ENCODE measurements at places on chromosomes 2 and 18. TPM values are rescaled to one million over a fixed set of nuclear protein-coding genes. Genes with fewer than 3 reads are reported as not detected.

Gene C2orf15
- 6.4 TPM for polyA plus RNA-seq

DNA sequence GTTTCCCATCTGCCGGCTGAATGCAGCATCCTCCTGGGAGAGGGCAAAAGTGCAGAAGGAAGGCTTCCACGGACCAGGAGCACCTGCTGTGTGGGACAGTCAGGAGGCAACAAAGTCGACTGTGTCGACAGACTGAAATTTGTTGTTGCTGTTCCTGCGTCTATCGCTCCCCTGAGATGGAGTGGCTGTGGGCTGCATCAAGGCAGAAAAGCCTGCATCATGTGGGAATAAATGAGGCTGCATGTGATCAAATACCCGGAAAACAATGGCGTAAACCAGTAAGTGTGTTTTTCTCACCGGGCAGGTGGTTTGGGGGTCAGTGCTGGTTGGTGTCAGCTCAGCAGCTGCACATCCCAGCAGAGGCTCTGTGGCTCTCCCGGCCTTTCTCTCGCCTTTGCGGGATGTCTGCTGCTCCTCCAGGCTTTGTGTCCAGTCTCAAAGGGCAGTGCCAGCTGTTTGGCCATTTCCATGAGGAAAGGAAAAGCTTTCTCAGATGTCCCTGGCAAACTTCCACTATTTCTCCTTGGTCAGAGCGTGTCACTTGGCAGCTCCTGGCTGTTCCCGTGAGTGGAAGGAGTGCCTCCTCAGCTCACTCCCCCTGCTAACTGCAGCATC, 262.4 kb downstream of the NDUFA10 start:
- no peaks in the 10 kb centered on the region for H3K4me1 ChIP-seq
- no peak for DNase-seq
- no peaks in the 10 kb centered on the region for H3K36me3 ChIP-seq

Gene RAB12
- 16.7 TPM for polyA plus RNA-seq

- DNase-seq = no peak
- H3K4me1 ChIP-seq = peaks cover 4% of the 10 kb centered on the region
- no peak overlapping the region for H3K27ac ChIP-seq
- H3K27me3 ChIP-seq = no peaks in the 10 kb centered on the region
- H3K4me3 ChIP-seq = no peak overlapping the region
These were observed 140.4 kb downstream of the SMAD2 start for GRCh38 chr18:47790036-47790435.

- no peaks in the 10 kb centered on the region for H3K27me3 ChIP-seq
- H3K4me3 ChIP-seq = no peak overlapping the region
- peaks cover 10% of the 10 kb centered on the region for H3K36me3 ChIP-seq
- DNase-seq = no peak
These were observed 1374.9 kb upstream of the CELF4 start for GRCh38 chr18:38940475-38940862.

- H3K4me1 ChIP-seq = peaks cover 28% of the 10 kb centered on the region
- no peaks in the 10 kb centered on the region for H3K27me3 ChIP-seq
- H3K27ac ChIP-seq = no peak overlapping the region
- H3K36me3 ChIP-seq = no peaks in the 10 kb centered on the region
- no peak for DNase-seq
- no peak overlapping the region for H3K4me3 ChIP-seq
These were observed 78.0 kb upstream of the BZW1 start for GRCh38 chr2:200733713-200734198.

Gene ACTG2
- 6.3 TPM for polyA plus RNA-seq

- no peak overlapping the region for H3K27ac ChIP-seq
- no peaks in the 10 kb centered on the region for H3K36me3 ChIP-seq
These were observed 44.8 kb downstream of the SETBP1 start for GRCh38 chr18:44725300-44726058.

DNA sequence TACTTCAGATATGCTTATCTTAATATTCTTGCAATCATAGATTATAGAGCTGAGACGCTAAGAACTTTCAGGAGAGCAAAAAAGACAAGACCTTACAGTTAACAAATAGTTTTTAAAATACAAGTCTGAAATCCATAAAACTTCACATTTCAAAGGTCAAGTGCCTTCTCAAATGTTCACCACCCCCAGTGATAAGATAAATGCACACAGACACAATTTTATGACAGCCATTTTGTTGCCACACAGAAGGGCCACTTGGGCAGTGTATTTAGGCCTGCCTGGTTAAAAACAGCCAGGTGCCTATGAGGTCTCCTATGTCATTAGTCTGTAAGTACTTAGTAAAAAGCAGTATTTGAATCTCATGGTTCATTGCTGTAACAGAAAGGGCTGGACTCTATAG, 8.1 kb upstream of the PSTPIP2 start:
- no peak overlapping the region for H3K4me3 ChIP-seq

Gene KCNS3
- polyA plus RNA-seq = 20.6 TPM

DNA sequence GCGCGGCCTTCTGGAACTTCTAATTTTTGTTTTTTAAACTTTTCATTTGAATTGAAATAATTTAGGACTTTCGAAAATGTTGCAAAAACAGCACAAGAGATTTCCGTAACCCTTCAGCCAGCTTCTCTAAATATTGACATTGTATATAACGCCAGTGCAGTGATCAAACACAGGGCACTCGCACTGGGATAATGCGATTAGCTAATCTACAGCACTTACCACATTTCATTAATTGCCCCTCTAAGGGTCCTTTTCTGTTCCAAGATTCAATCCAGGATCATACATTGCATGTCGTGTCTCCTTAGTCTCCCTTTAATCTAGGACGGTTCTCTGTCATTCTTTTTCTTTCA, 343 bp upstream of the CD302 start:
- peaks cover 40% of the 10 kb centered on the region for H3K27me3 ChIP-seq
- H3K4me1 ChIP-seq = peaks cover 10% of the 10 kb centered on the region
- peak overlapping the region; percentile 87 for H3K4me3 ChIP-seq
- H3K27ac ChIP-seq = no peak overlapping the region

- H3K4me1 ChIP-seq = no peaks in the 10 kb centered on the region
- H3K36me3 ChIP-seq = no peaks in the 10 kb centered on the region
- H3K27me3 ChIP-seq = no peaks in the 10 kb centered on the region
- no peak for DNase-seq
- H3K27ac ChIP-seq = no peak overlapping the region
- no peak overlapping the region for H3K4me3 ChIP-seq
These were observed 276.0 kb downstream of the LRRTM1 start for GRCh38 chr2:80028584-80028983.

Gene ACKR3
- 0.57 TPM for polyA plus RNA-seq

GRCh38 chr2:111178730-111179405, 58.2 kb downstream of the BCL2L11 start:
- H3K4me1 ChIP-seq = 0 out of 2 replicates have a peak, but pooled peaks cover 4% of the 10 kb centered on the region
- H3K4me3 ChIP-seq = no peak overlapping the region
- H3K36me3 ChIP-seq = no peaks in the 10 kb centered on the region

DNA sequence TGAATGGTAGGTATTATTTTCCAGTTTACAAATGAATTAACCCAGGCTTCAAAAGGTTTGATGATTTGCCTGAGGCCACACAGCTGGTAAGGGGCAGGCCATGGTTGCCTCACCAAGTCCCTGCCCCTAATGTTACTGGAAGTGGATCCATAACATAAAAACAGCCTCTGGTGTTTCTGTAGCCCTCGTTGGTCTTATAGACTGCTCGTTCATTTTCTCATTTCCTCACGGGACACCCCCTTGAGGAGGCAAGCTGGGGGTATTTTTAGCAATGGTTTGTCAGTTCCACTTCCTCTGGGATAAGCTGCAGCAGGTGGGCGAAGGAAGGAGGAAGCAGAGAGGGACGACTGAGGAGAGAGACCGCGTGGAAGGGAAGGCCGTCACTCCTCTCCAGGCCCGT, 32.9 kb upstream of the NDUFV2 start:
- H3K36me3 ChIP-seq = no peaks in the 10 kb centered on the region
- H3K4me1 ChIP-seq = peaks cover 5% of the 10 kb centered on the region
- DNase-seq = no peak

Gene AP1S3
- polyA plus RNA-seq = 8.8 TPM

Gene GBX2
- 0.87 TPM for polyA plus RNA-seq

GRCh38 chr2:211368467-211368866, 812.1 kb downstream of the CPS1 start:
- no peak for DNase-seq
- H3K27me3 ChIP-seq = no peaks in the 10 kb centered on the region
- H3K36me3 ChIP-seq = no peaks in the 10 kb centered on the region
- H3K4me1 ChIP-seq = peaks cover 32% of the 10 kb centered on the region
- no peak overlapping the region for H3K4me3 ChIP-seq

DNA sequence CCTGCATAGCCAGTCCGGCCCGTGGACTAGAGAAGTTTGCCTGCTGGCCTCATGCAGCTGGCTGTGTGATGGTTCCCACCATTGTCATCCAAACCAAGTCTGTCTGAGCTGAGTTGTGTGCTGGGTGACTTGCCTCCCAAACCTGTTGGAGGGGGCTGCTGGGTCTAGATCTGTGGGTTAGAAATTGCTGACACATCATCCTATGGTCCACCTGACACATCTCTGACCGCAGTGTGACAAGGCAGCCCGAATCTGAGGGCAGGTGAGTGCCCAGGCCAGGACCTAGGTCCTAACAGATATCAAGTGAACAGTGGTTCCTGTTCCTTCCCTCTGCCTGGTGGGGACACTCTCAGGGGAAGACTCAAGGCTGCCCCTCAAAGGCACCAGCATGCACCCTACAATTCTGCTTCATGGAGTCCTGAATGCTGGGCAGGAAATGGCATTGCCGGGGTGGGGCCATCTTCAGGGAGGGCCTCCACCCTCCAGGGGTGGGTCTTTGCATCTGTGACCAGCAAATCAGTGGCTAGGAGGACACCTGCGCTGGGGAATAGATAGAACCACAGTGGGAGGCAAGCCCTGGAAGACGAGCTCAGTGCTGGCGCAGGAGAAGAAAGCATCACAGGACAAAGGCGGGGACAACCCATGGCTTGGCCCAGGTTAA, 117.9 kb upstream of the ID2 start:
- no peak overlapping the region for H3K27ac ChIP-seq
- no peaks in the 10 kb centered on the region for H3K36me3 ChIP-seq
- no peak for DNase-seq
- H3K4me3 ChIP-seq = no peak overlapping the region
- no peaks in the 10 kb centered on the region for H3K4me1 ChIP-seq
- H3K27me3 ChIP-seq = no peaks in the 10 kb centered on the region

DNA sequence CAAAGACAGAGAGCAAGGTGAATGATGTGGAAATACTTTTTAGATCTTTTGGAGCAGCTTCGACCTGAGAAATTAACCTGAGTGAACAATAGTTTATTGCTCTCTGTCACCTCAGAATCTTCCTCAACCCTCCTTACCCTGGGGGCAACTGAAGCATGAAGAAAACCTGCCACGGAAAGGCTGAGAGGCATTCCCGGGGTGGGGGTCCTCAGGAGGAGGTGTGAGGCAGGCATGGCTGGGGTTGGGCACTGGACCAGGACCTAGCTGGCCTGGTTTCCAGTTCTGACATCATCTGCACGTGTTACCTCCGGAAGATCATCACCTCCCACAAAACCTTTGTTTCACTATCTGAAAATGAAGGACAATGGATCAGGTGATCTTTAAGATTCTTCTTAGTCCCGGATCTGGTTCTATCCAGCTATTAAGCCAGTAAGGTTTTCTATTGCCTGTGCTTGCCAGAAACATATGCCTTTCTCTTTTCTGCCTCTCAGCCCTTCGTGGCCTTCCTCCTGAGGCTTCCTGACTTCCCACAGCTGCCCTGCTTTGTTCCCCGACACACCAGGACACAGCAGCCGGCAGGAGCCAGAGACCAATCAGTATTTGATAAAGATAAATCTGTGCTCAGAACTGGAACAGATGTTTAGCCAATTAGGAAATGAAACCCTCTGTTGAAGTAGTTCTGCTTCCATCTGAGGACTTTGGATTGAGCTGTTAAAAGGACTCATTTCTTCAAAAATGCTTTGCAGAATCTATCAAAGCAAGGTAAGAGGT, 232.5 kb downstream of the TDRD15 start:
- no peak for DNase-seq
- no peak overlapping the region for H3K4me3 ChIP-seq
- H3K27me3 ChIP-seq = no peaks in the 10 kb centered on the region

GRCh38 chr2:237980751-237981150, 13.9 kb downstream of the UBE2F start:
- no peaks in the 10 kb centered on the region for H3K36me3 ChIP-seq
- H3K27me3 ChIP-seq = no peaks in the 10 kb centered on the region
- no peak overlapping the region for H3K4me3 ChIP-seq
- no peak overlapping the region for H3K27ac ChIP-seq
- DNase-seq = no peak

Gene C1QL2
- polyA plus RNA-seq = 0.87 TPM

- DNase-seq = no peak
- H3K27me3 ChIP-seq = no peaks in the 10 kb centered on the region
- no peaks in the 10 kb centered on the region for H3K36me3 ChIP-seq
- no peaks in the 10 kb centered on the region for H3K4me1 ChIP-seq
These were observed 103.0 kb downstream of the EHBP1 start for GRCh38 chr2:62808554-62808953.

DNA sequence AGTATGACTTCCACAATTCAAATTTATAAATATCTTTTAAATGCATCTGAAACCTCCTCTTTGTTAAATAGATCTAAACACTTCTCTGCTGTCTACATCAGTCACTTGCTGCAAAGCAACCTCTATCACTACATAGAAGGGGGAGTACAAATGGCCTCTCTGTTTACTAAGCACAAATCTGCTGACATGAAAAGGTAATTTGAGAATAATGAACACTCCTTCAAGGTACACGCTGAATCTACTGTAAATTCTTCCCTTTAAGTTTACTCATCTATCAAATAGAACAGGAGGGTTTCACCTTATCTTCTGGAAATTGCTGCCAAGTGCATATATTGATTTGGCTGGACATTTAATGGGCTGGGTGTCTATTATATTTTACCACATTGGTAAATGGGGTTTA, 879.6 kb downstream of the SUCLG1 start:
- no peak for DNase-seq
- H3K4me1 ChIP-seq = peaks cover 11% of the 10 kb centered on the region
- no peaks in the 10 kb centered on the region for H3K36me3 ChIP-seq
- H3K27ac ChIP-seq = no peak overlapping the region
- H3K4me3 ChIP-seq = no peak overlapping the region

DNA sequence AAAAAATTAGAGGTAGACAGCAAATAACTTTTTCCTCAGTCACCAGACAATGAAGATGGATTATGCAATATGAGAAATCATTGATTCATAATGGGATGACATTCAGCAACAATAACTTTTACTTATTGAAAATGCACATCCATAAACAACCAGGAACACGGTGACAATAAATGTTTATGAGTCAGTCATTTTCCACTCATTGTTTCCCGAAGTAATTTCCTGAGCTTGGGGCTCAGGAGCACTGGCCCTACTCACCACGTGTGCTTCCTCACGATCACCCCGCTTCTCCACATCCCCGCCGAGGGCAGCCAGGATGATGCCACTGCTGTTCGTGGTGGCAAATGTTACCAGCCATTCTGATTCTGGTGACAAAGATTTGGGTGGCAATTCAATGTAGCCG, 156.3 kb downstream of the LAMA1 start:
- H3K36me3 ChIP-seq = peaks cover 32% of the 10 kb centered on the region
- no peak overlapping the region for H3K4me3 ChIP-seq
- no peak overlapping the region for H3K27ac ChIP-seq
- H3K27me3 ChIP-seq = no peaks in the 10 kb centered on the region
- no peaks in the 10 kb centered on the region for H3K4me1 ChIP-seq

Gene TNFRSF11A
- polyA plus RNA-seq = 3.8 TPM

Gene IL37
- not detected for polyA plus RNA-seq

Measured in GM23338 (cell line).